ENCODE measurements at places on chromosomes 11 and 22.

DNA sequence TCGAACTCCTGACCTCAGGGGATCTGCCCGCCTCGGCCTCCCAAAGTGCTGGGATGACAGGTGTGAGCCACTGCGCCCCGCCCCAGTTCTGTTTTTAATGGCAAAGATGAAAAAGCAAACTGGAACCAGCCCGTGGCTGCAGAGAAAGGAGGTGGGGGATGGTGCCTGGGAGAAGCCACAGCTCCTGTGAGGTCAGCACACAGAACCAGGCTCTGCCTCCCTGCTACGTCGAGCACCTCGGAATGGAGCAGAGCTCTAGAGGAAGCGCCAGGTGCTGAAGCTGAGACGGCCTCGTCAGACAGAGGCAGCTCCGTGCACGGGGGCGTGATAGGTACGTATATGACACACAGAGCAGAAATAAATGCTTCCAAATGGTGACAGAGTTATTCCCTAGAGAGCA is 8.5 kb downstream of the DRD4 start:
- DNase-seq = peak; percentile 57

DNA sequence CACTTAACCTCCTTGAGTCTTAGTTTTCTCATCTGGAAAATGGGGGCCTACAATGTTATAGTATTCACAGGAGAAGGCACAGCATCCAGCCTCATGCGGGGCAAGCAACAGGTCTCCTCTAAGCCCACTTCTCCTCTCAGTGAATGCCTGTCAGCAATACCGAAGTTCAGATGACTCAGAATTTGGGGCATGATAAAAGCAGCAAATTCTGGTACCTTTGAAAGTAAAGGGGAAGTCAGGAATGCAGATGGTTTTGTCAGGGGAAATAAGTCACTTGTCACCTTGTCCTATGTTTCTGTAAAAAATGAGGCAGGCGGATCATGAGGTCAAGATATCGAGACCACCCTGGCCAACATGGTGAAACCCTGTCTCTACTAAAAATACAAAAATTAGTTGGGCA is 350.2 kb downstream of the LARGE1 start:
- DNase-seq = no peak

DNA sequence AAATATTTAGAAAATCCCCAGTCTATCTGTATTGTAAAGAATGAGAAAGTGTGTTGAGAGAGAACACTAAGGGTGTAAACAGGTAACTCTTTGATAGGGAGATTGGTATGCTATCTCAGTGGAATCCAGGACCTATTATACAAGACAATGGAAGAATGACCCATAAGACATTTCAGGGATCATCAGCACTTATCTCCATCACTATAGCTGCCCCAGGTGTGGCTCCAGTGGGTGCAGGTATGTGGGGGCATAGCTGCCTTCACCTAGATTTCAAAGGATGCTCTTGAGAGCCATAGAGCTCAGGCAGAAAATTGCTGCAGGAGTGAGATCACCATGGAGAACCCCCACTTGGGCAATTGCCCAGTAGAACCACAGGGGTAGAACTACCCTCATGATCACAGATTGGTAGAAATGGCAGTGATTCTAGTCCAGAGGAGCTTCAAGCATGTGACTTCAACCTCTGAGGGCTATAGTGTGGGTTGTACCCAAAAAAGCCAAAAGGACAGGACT is 252.3 kb upstream of the TBCEL start:
- DNase-seq = no peak

DNA sequence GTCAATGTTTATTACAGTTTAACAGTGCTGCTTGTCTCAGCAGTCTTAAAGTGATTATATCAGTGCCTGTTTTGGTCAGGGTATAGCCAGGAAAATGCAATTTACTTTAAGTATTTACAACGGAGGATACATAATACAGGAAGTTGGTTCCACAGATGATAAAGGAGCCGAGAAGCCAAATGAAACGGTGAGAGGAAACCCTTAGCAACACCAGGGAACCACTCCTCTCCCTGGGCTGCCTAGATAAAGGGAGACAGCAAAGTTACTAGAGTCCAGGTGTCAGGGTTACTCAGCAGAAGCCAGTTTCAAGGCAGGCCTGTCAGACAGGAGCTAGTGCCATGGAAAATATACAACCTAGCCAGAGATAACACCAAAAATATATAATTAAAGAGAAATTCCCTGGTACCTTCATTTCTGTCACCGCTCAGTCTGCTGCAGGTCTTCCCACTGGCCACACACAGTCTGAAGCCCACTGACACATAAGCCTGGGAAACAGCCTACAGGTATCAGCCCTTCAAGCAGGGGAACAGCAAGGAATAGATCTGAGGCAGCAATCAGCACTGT is 55.5 kb downstream of the FAM76B start:
- no peak for DNase-seq

- DNase-seq = no peak
These were observed 29.4 kb downstream of the CALCA start for GRCh38 chr11:14942745-14943144.

GRCh38 chr22:39341179-39341578 is 8.6 kb upstream of the SYNGR1 start:
- DNase-seq = no peak

Measured in GM13976 (cell line).